ENCODE measurements at places on chromosomes 12 and 14.

DNA sequence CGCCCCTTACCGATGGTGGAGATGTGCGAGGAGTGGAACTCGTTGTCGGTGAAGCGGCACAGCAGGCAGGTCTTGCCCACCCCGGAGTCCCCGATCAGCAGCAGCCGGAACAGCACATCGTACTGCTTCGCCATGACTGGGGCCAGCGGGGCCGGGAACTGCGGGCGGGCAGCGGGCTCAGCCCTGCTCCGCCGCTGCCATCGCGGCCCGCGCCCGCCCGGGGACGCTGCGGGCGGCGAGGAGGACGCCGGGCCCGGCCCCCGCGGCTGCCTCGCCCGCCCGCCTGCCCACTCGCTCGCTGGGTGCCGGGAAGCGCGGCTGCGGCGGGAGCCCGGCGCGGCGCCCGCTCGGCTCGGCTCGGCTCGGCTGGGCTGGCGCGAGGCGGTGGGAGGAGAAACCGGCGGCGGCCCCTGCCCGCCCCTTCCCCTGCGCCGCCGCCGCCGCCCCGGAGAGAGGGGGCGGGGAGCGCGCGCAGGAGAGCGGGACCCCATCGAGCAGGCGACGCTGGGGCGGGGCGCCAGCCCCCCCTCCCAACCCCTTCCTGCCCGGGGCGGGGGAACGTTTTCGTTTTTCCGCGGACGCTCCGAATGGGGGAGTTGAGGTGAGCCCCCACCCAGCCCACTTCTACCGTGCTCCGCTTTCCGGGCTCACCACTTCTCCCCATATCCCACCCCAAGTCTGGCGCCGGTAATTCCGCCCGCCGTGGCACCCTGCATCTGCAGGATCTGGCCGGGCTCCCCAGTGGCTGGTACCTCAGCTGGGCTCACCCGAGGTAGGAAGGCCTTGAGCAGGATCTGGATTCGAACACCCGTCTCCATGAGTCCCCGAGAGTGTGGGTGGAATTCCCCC, at the start of gene RAB15:
RAB15 (minus strand) TSS at position 394 of the 849 bp plus-strand sequence; CDS start at position 134, 260 bp downstream.
- no peaks in the 10 kb centered on the region for H3K36me3 ChIP-seq
- H3K4me3 ChIP-seq = peak within 1 kb of the TSS; percentile 71
- H3K4me1 ChIP-seq = no peaks in the 10 kb centered on the region
- DNase-seq = peak; percentile 76
- H3K27ac ChIP-seq = no peak within 1 kb of the TSS

DNA sequence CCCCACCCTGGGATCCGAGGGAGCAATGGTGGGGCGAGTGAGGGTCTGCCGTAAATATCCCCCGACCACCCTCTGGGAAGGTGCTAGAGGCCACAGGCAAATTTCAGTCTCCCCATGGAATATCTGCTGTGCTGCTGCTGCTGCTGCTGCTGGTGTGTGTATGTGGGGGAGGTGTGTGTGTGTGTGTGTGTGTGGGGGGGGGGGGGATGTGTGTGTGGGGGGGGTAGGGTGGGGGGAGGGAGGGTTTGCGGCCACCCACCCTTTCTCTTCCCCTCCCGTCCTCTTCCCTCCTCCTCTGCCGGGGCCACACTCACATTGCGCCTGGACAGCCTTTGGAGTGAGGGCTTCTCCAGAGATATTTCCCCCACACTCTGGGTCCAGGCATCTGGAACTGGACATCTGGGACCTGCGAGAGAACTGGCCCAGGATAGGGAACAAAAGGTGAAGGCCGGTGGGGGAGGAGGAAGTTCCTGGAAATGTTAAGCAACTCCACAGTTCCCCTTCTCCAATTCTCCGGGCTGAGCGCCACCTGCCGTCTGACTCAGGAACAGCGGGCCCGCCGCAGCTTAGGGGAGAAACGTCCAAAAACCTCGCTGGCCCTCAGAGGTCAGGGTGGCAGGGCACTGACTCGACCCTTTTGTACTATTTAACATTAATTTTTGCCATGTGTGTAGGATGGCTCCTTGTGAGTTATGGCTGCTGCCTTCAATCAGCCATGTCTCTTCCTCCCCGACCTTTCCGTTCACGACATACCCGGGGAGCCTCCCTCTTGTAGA, at the start of gene C1RL:
C1RL (minus strand) TSS at position 419 of the 776 bp plus-strand sequence; CDS start at position 385, 34 bp downstream.
- H3K4me1 ChIP-seq = peaks cover 11% of the 10 kb centered on the region
- no peaks in the 10 kb centered on the region for H3K36me3 ChIP-seq
- H3K27ac ChIP-seq = peak within 1 kb of the TSS; percentile 96
- DNase-seq = peak; percentile 87

- DNase-seq = no peak
- H3K27ac ChIP-seq = no peak overlapping the region
- peaks cover 10% of the 10 kb centered on the region for H3K27me3 ChIP-seq
- no peak overlapping the region for H3K4me3 ChIP-seq
- H3K36me3 ChIP-seq = no peaks in the 10 kb centered on the region
- H3K4me1 ChIP-seq = no peaks in the 10 kb centered on the region
These were observed 19.4 kb upstream of the FBXO21 start for GRCh38 chr12:117209626-117210025.

- no peak overlapping the region for H3K27ac ChIP-seq
- DNase-seq = no peak
- no peak overlapping the region for H3K4me3 ChIP-seq
These were observed 117.4 kb downstream of the KTN1 start for GRCh38 chr14:55697414-55697861.

- peak; percentile 4 for DNase-seq
- H3K27me3 ChIP-seq = no peaks in the 10 kb centered on the region
- H3K4me3 ChIP-seq = no peak overlapping the region
- H3K27ac ChIP-seq = no peak overlapping the region
- H3K36me3 ChIP-seq = no peaks in the 10 kb centered on the region
These were observed 396.7 kb upstream of the OR4E1 start for GRCh38 chr14:22070119-22070982.

DNA sequence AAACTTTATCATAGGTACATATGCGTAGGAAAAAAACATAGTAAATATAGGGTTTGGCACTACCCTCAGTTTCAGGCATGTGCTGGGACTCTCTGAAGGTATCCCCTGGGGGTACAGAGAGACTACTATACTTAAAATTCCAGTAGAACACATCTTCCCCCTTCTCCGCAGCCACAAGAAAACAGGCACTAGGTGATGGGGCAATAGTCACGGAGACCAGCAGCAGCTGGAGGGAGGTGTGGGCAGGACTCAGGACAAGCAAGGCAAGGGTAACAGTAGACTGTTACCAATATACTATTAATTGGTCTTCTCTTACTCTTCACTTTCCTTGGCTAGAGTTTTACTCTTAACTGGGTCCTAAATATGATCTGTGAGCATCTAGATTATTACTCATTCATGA, 4.6 kb upstream of the PAPOLA start:
- H3K36me3 ChIP-seq = no peaks in the 10 kb centered on the region
- no peak for DNase-seq
- no peak overlapping the region for H3K4me3 ChIP-seq

GRCh38 chr14:60925286-60925685, 55.6 kb downstream of the TRMT5 start:
- H3K27me3 ChIP-seq = no peaks in the 10 kb centered on the region
- H3K4me1 ChIP-seq = no peaks in the 10 kb centered on the region
- H3K27ac ChIP-seq = no peak overlapping the region
- DNase-seq = no peak
- no peaks in the 10 kb centered on the region for H3K36me3 ChIP-seq
- H3K4me3 ChIP-seq = no peak overlapping the region

DNA sequence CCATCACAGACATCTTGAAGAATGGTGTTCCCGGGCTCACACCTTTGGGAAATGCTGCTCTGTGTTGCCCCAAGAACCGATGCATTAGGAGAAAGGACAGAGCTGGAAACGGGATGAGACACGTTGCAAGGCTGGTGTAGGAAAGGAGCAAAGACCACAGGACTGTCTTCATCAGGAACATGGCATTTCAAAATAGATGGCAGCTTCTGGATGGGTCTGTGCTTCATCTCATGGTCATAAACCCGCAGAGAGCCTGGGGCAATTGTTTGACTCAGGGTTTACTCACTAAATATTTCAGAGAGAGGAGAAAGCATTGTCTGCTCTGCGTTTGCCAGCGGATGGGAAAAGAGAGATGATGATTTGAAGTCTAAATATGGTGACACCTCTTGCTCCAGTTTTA, 76.3 kb downstream of the CACNA1C start:
- DNase-seq = peak; percentile 97
- H3K27me3 ChIP-seq = no peaks in the 10 kb centered on the region
- peak overlapping the region; percentile 10 for H3K4me3 ChIP-seq
- peaks cover 3% of the 10 kb centered on the region for H3K36me3 ChIP-seq

- no peak overlapping the region for H3K27ac ChIP-seq
- no peaks in the 10 kb centered on the region for H3K27me3 ChIP-seq
- no peak for DNase-seq
- H3K4me3 ChIP-seq = no peak overlapping the region
- no peaks in the 10 kb centered on the region for H3K36me3 ChIP-seq
- peaks cover 6% of the 10 kb centered on the region for H3K4me1 ChIP-seq
These were observed 88.5 kb downstream of the GPHN start for GRCh38 chr14:66596241-66596985.

Measured in GM23248 (cell line).